AML-193 (cell line): ENCODE measurements at places on chromosomes 12 and 14.

DNA sequence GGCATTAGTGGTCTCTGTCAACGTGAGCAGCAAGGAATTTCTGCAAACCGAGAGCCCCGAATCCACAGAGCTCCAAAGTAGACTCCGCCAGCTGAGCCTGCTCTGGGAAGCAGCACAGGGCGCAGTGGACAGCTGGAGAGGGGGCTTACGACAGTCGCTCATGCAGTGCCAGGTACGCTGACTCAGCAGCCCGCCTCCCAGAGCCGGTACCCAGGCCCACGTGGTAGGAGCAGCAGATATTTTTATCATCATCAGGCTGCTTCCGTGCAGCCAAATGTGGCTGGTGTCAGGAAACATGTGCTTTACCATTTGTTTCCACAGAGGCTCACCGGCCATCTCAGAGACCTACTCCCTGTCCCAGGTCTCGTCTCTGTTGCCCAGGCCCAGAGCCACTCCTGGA lies 73.7 kb downstream of the ESR2 start:
- no peak for DNase-seq

DNA sequence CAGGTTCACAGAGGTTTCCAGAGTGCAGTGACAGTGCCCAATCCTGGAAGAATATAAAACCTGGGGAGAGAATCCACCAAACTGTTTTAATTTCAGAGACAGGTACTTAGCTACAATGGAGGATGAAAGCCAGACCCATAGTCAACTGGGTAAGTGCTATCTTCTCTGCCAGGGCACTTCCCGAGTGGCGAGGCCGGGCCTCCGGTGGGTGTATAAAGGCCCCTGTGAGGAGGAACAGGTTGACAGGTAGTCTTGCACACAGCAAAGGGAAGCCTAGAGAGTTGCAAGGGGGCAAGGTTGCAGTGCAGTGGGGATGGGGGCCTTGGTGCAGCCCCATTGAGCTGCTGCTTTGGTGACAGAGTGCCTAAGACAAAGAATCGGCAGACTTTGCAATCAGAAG lies 130.7 kb downstream of the SLC38A6 start:
- no peak for DNase-seq

- no peak for DNase-seq
These were observed 28.0 kb downstream of the CEP290 start for GRCh38 chr12:88113871-88114270.

DNA sequence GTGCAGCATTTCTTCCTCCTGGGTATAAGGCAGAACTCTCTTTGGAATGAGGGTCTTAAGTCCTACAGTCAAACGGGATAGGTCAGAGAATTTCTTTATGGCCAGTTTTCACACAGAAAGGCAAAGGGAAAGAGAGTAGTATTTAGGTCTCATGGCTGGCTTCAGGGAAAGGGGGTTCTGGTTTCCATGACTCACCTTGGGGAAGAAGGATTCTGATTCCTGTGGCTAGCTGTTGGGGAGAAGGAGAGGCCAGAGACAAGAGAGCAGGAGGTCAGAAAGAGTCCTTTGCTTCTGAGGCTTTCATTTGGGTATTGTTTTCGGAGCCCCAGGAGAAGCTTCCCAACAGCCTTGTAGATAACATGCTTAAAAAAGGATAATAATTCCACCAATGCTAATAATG lies 332.5 kb downstream of the NPAS3 start:
- DNase-seq, result no peak

DNA sequence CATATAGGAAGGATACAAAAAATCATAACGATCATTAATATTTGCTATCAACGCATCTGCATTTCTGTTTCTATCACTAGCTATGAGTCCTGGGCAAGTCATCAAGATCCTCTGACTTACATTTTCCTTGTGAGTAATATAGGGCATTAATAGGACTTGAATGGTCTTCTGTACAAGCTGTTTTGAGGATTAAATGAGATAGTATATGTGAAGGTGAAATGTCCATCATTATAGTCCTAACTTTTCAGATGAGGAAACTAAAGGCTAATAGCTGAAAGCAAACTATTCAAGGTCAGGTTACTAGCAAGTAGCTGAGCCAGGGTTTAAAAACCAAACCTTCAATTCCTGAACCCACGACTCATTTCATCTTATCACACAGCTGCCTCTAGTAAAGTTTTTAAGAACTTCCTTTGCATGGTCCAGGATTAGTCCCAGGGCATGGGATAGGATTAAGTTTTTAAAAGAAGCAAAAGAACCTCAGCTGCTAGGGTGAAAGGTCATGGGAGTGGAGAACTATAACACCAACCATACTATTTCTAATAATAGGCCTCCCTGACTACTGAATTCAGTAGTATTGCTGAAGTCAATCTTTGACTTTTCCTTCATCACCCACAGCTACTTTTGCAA lies 101.4 kb upstream of the ADAMTS20 start:
- DNase-seq, result no peak

DNA sequence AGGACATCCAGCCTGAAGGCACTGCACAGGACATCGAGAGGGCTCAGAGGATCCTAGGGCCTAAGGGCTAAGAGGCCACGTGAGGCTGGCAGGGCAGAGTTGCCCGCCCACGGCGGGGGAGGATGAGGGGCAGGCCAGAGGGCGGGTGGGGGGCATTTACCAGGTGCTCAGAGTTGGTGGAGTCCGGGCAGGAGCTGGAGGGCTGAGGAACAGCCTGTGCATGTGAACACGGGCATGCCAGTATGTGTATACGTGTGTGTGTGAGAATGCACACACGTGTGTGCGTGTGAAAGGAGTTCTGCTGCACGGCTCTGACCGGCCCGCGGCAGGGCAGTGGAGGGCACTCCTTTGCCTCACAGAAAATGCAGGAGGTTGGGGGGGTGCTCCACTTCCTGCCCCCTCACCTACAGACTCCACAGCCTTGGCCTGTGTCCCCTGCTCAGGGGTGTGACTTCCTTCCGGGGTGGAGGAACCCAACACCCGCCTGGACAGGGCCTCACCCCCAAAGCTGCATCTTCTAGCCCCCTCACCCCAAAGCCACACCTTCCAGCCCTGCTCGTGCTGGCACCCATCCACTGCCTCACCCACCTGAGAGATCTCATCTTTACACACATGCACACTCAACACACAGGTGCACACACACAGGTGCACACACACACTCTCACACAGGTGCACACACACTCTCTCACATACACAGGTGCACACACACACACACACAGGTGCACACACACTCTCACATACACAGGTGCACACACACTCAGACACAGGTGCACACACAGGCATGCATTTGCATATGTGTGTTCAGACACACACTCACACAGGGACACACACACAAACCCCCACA lies 11.8 kb upstream of the GPR132 start:
- DNase-seq, result no peak

DNA sequence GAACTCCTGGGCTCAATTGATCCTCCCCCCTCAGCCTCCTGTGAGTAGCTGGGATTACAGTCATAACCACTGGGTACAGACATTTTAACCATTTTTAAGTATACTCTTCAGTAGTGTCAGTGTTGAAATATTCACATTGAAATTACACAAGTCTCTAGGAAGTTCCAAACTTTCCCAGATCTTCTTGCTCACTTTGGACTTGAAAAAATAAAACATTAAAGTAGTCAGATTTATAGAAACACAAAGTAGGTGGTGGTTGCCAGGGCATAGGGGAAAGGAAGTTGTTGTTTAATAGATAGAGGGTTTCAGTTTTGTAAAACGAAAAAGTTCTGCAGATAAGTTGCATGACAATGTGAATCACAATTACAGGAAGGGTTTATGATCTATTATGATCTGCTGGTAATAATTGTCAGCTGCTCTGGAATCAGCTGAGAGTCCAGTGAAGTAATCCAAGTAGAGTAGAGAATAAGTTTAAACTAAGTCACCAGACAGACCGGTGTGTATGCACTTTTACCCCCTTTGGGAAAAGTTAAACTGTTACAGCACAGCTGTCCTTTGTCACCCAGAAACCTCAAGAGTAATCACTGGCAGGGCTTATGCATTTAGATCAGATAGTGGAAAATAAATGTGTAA lies 27.4 kb downstream of the PCNX1 start:
- DNase-seq, result no peak

DNA sequence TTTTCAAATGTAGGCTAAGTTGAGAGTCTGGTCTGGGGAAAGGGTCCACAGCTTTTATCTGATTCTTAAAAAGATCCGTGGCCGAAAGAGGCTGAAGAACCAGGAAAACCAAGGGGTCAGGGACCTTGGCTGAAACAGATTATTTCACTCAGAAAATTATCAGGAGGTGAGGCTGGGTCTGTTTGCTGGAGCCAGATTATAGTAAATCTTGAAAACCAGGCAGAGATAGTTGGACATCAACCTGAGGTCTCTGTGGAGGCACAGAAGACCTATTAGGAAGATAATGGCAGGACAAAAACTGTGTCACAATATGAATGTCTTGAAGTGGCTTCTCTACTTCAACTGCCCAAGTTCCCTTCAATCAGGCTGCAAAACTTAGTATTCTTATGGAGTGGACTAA lies 1.6 kb upstream of the MED21 start:
- DNase-seq, result no peak

DNA sequence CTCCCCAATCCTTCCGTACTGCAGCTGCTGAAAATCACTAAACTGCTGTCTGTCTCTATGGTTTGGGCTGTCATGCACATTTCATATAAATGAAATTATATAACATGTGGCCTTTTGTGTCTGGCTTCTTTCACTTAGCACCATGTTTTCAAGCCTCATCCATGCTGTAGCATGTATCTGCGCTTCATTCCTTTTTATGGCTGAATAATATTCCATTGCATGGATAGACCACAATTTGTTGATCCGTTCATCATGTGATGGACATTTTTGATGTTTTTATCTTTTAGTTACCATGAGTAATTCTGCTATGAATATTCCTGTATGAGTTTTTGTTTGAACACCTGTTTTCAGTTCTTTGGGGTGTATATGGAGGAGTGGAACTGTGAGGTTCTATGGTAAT lies 32.6 kb upstream of the MED13L start:
- DNase-seq, result no peak

- DNase-seq, result no peak
These were observed 82.5 kb downstream of the MAP3K9 start for GRCh38 chr14:70726651-70727375.

DNA sequence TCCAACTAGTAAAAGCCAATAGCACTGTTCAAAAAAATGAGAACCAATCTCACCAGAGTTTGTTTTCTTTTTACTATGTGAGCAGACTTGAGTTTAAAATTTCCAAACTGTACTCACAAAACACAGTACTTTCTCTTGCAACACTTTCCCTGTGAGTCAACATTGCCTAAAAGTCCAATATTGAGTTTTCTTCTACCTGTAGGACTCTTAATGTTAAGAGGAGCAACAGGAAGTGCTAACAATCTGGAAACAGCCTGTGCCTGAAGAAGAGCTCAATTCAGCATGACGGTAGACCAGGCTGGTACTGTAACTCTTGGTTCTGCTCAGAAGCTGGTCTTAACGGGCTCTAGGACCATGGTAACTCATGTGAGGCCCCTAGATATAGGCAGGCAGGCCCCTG lies 144.3 kb downstream of the MED13L start:
- peak; percentile 58 for DNase-seq

DNA sequence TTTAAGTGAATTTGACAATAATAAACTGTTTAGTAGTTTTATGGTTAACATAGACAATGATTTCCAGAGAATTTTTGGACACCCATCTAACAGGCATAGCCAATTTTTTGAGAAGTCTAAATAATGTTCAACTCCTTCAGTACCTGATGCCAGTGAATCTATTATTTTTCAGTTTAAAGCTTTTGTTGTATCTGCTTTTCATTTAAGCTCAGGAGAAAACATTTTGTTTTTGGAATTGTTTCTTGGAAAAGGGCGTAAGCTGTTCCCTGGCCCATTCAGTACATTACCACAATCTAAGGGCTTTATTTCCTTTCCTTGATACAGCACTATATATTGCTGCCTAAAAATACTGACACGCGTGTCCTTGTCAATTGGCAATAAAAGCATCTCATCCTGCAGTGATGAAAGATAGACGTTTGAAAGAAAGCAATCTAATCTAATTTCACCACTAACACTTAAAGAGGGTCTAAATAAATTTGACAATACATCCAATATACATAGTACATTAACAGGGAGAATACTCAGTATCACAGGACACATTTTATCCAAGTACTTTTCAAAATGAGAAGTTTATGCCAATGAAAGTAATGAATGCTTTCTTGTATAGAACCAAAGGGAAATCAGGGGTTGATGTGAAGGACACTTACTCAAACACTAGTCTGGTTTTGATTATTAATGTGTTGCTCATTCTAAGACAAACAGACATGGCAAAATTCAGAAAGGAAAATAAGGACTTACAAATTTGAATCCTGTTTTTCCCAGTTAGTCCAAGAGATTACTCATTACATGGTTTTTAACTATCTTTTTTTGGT lies 104.2 kb upstream of the LGR5 start:
- no peak for DNase-seq

DNA sequence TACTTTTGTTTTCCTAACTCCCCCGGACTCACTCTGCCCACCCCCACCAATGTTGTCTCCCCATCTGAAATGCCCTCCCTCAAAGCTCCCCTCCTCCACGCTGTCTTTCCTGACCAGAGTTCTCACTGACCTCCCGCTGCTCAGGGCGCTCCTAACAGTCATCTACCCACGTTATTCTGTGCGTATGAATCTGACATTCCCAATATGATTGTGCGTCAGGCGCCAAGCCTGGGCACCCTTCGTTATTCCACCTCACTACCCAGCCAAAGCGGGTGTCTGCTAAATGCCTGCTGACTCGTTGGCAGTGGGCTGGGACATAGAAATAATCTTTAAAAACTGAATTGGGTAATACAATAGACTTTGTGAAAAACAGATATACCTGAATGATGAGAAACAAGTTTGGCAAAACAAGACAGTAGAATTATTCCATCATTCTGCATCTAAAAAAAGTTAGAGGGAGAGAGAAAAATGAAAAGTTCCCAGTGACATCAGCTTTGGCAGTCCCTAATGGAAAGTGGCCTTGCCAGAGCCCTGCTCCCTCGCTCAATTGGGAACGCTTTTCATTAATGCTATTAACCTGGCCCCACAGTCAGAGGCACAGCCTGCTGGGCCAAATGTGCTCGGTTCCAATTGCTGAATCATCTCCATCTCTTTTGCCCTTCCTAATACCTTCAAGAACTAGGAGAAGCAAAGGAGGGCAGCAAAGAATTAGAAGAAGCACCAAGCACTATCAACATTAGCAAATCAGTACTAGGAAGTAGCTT lies 74.0 kb upstream of the PLXNC1 start:
- no peak for DNase-seq
